ENCODE measurements at places on chromosomes 3 and 15.

DNA sequence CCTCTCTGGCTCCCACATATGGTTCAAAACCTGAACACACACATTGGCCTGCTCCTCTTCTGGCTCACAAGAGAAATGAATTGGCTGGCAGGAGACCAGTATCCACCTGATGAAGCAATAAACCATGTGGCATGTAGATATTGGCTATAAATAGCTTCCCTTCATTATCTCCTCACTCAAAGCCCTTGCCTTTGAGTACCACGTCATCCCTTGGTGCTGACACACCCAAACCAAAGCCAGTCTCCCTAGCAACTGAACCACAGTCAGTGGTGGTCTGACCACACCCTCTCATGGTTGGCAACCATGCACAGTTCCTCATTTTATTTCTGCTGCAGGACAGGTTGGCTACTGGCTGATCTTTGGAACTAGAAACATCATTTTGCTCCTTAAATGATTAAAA is 98.8 kb downstream of the ZNF621 start:
- no peak for DNase-seq

- no peak for DNase-seq
Observed at GRCh38 chr3:122948408-122948807, 79.2 kb downstream of the SEMA5B start.

DNA sequence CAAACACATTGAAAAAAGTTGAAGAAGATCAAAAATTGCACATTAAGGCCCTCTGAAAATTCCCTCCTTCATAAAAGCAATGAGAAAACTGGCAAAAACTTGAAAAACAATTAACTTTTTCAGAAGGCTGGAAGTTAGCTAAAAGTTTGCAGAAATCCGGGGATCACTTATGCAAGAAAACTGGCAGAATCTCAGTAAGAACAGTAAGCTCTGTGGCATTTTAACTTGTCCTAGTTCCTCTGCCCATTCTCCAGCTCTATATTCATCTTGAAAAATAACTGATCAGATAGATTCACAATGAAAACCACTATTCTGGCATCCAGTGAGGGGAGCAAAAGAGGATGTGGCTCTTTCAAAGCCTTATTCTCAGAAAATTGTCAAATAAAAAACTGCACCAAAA is 566.8 kb downstream of the NTRK3 start:
- DNase-seq = no peak

DNA sequence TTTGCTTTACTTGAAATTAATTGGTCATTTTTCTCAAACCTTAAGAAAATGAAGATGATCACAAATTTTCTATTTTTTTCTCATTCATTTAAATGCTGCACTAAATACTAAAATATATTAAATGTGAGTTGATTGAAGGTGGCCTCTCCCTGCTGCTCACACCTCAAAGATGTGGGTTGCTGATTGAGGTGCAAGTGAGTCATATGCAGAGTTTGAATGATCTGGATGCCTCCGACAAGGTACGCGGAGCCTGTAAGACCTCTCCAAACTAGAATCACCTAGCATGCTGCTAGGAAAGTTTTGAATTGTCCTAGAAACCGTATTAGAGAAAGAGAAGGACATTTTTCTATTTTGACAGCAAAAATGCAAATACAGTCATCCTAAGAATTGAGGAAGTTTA is 211.3 kb upstream of the FEZF2 start:
- DNase-seq = no peak

GRCh38 chr3:177977381-177978158 is 558.7 kb upstream of the KCNMB2 start:
- no peak for DNase-seq

- DNase-seq = no peak
Observed at GRCh38 chr15:70508561-70509281, 254.6 kb downstream of the UACA start.

DNA sequence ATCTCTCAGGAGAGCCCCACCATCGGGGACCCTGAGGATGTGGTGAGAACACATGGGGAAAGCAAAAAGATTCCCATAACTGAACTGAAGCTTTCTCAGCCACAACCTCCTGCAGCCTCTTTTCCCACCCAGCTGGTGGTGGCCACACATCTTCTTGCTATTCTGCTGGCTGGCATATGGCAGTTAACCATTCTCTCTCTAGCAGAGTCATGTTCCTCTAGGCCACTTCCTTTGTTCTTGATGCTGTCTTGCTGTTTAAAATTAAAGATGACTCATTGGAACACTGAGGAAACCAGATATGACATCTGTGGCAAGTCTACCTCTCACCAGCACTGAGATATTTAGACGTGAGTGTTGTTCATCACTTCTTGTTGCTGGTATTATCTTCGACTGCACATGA is 180.3 kb upstream of the ROBO2 start:
- DNase-seq = no peak
